Suprapubic skin (tissue), 4 donors: ENCODE measurements at places on chromosomes 1 and 21.
A peak's percentile ranks its signal among the peaks of the same experiment; 100 is the strongest.

DNA sequence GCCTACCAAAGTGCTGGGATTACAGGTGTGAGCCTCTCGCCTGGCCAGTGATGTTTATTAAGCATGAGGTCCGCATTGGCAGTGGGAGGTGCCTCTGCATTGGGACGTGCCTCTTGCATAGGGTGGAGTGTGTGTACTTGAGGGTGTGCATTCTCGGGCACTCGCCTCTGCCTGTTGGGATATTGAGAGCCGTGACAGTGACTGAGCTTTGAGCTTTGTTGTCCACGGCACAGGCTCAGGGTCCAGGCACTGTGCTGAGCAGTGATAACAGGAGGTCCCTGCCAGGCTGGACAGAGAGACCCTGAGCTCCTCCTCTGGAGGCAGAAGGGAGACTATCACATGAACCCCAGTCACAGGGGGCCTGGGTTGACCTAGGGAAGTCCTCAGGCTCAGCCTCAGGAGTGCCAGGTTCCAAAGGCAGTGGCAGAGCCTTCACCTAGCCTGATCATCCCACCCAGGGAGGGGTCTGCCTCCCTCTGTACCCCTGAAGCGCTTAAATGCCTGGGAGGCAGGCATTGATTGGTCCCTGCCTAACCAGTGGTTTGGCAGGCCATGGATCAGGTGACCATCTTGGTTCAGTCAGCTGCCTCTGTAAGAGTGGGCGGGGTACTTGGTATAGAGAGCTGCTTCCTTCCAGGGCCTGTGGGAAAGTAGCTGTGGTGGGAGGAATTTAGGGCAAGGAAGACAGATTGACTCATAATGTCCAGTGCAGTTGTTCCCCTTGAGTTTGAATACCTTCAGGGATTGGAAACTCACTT lies 213.8 kb upstream of the TMEM51 start:
- no peak for DNase-seq

DNA sequence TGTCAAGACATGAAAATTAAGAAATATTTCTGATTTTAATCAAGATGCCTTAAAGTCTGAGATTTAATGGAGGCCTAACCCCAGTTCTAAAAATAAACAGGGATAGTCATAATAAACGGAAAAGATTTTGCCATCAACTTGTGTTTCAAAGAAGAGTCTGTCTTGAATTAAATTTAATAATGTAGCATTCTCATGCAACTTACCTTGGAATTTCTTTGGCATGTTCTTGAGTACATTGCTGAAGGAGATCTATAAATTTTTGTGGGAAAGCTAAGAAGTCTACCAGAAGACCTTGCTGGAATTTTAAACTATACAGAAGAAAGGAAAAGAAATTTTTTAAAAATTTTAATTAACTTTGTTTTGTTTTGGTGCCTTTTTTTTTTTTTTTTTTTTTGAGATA lies 10.6 kb downstream of the SASS6 start:
- DNase-seq = no peak

GRCh38 chr1:15936025-15936424 lies 39.9 kb downstream of the ZBTB17 start:
- no peak for DNase-seq

DNA sequence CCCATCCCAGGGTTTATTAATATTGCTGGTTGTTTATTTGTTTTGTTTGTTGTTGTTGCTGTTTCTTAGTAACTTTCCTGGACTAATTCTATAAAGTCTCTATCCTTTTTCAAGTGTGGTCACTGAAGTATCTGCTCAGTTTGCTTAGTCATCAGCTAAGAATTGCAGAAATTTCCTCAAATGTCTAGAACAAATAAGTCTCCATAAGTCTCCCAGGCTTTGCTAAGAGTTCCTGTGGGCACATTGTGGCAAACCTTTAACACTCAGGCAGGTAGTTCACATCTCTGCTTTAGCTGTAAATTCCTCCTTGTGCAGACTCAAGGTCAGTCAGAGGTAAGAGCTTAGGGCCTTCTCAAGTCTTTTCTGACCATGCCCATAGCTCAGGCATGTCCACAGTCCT lies 38.9 kb upstream of the C1orf185 start:
- no peak for DNase-seq

GRCh38 chr1:240091614-240092300 lies at the start of gene FMN2:
TSS of gene FMN2 (plus strand) at chr1:240091883. CDS start at chr1:240092110, 227 bp downstream.
- no peak for DNase-seq

GRCh38 chr1:161059293-161059692 lies 10.4 kb downstream of the ARHGAP30 start:
- no peak for DNase-seq

DNA sequence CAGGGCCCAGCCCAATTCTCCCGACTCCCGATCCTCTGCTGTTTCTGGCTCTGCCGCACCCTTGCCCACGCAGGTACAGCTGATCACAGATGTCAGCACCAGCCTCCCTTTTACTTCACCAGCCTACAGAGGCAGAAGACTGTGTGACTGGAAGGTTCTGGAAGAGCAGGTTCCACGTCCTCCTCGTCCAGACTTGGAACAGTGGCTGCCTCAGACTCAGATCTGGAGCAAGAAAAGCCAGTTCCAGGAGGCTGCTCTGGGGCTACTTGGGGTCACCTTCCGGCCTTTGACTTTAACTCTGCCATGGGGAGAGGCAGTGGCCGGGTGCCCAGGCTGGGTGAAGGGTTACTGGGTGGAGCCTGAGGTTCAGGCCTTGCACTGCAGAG lies 16.1 kb upstream of the KLHDC7A start:
- no peak for DNase-seq

DNA sequence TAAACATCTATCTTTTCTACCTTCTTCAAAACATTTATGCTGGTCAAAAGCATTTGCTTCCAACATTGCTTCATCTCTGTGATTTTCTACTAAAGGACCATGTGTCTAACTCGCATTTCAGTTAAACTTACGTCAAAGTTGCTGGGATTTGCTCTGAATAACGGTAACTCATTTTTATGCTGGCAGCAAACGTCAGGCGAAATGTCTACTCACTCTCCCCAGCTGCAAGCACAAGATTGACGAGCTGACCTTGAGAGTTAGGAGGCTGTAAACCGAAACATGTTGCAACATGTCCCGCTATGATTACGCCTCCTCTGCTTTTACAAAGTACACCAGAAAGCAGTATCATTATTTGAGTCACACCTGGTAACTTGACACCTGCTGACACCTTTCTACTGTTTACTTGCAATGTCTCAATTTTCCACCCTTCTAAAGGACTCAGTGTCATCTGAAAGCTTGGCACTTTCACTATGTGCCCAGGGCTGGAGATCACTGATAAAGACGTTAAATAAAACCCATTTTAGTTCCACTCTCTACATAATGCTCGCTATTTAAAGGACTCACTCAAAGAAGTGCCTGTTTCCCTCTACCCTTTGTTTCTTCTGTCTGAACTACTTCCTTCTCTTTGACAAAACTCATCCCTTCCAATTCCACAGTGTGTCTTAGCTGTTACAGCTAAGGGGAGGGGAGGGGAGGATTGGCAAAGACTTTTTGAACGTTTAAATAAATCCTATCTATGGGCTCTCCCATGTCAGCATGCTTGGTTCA lies 111.9 kb downstream of the PTPN14 start:
- DNase-seq = no peak

GRCh38 chr1:100671601-100672000 lies 47.9 kb upstream of the VCAM1 start:
- DNase-seq = no peak

GRCh38 chr1:41540886-41541591 lies 56.6 kb upstream of the EDN2 start:
- peak; percentile 66 for DNase-seq

GRCh38 chr1:24052220-24052619 lies 59.7 kb downstream of the MYOM3 start:
- DNase-seq = no peak

DNA sequence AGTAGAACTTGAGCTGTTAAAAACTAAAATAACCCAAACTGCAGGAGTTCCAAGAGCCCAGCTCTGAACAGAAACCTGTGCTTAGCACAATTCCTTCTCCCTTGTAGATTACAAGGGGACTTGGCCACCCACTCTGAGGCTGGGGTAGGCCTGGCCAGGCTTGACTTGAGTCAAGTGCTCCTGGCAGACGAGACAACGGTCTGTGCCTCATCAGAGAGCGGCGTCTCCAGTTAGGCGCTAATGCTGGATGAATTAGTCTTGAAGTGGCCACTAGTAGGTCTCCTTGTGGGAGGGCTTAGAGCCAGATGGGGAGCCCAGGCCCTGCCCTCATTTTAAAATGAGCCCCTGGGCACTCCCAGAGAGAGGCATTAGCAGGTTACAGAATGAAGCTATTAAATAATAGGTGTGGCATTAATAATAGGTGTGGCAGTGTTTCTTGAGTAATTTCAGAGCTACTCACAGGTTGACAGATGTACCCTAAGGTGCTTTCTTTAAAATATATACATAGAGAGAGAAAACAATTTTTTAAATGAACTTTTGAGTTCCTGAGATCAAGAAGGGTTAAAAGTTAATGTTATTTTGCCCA lies 1.1 kb downstream of the EEIG2 start:
- DNase-seq = peak; percentile 82
